Stimulated activated CD4-positive, alpha-beta T cell treated with anti-CD3 and anti-CD28 coated beads, Interleukin-4, amount 100 ng/mL, for 48 hours (primary cell): ENCODE measurements at places on chromosomes 1 and 21.

GRCh38 chr1:232571523-232571922, 58.4 kb downstream of the SIPA1L2 start:
- no peak for DNase-seq

DNA sequence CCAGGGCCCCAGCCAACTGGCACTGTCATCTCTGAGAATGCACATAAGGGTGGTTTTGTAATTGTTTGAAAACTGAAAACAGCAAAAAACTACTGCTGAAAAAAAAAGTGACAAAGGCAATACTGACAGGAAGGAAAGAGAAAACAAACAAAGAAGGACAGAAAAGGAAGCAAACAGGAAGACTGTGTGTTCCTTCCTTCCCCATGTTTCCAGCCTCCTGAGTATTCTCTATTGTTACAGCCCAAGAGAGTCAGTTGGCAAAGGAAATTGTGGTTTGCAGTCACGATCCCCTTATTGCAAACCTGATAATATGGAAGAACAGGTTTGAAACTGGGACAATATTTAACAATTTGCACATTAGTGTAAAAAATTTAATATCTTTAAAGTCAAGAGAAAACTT, 1177.6 kb downstream of the PLA2G4A start:
- DNase-seq: no peak

- DNase-seq: no peak
Measured at GRCh38 chr1:169261884-169262283, 105.7 kb downstream of the NME7 start.

- DNase-seq: peak; percentile 21
Measured at GRCh38 chr1:86913399-86913895, 479 bp downstream of the SELENOF start.

- DNase-seq: no peak
Measured at GRCh38 chr1:67485046-67485811, 55.0 kb upstream of the SERBP1 start.

GRCh38 chr1:241592273-241592958, 47.8 kb downstream of the CHML start:
- DNase-seq: no peak

- no peak for DNase-seq
Measured at GRCh38 chr1:31792116-31792515, 23.7 kb downstream of the SPOCD1 start.
